ENCODE measurements at places on chromosomes 6 and 20.

GRCh38 chr6:137799950-137800568 is 67.0 kb upstream of the TNFAIP3 start:
- no peak for DNase-seq

DNA sequence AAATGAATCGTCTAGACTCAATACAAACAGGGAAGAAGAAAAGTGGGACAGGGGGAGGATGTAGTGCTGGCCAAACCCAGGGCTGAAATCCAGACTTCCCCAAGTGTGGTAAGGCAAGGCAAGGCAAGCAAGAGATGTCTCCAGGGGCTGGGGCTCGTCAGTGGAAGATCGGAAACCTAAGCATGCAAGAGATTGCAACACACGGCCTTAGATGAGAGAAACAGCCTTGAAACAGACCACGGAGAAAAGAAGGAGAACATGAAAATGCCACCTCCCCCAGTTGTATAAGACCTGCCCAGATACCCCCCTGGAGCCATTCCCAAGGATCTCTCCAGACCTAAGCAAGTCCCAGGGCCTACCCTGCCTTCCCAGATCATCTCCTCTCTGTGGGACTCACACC is 20.0 kb downstream of the VEGFA start:
- DNase-seq: no peak

DNA sequence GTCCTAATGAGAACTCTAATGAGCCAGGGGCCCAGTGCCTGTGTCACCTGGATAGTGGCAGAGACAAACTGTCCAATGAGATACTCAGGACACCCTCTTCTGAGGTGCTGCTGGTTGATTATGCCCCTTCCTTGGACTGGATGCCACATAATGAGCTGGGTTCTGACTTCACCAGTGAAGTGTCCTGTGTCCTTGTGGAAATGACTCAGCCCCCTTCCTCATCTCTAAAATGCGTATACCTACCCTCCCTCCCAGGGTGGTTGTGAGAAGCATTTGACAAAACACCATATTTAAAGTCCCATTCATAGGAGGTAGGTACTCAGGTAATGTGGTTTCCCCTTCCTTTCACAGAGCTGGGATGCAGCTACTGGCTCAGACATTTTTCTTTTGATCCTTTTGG is 28.4 kb upstream of the RNF24 start:
- DNase-seq: no peak

DNA sequence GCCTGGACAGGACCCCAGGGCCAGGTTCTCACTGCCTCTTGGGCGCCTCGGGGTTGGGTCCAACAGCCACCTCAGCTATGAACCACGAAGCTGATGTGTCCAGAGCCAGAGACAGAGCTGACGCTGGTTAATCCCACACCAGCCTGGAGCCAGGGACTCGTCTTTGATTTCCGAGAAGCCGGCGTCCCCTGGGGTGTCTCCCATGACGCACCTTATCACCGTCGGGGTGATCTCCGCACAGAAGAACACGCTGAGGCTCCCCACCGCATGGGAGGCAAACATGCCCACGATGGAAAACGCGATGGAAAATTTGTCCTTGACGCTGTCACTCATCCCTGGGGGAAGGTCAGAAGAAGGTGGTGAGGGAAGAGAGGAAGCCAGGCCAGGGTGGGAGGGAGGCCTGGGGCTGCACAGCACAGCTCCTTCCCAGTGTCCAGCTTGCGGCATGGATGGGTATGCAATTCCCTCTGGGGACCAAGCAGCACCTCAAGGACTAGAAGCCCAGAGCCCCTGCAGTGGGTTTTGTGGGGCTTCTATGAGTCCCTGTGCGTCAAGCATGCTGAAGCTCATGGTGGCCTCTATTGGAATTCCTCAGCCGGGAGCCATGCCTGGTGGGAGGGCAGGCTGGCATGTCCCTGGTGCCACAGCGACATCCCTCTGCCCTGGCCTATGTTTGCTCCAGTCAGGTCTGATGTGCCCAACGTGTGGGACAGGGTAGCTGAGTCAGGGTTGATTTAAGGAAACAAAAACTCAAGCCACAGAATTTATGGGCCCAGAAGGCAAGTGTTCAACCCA is 25.1 kb downstream of the PSMG4 start:
- DNase-seq: no peak

DNA sequence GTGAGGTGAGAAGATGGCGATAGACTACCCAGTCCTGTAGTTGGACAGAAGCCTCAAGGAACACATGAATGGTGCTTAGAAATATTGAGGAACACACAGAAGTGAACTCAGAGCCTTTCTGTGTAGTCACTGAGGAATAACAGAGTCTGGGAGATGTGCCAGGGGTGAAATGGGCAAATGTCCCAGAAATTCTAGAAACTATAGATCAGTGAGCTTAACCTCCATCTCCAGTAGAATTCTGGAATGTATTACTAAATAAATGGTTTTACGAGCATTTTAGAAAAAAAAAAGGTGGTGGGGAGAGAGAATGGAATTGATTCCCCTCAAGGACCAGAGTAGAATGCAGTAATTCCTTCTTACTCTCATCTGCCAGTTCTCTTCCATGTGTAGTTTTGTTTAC is 380.0 kb downstream of the LMBRD1 start:
- DNase-seq: no peak

- DNase-seq: no peak
Observed at GRCh38 chr6:6969761-6970223, 138.0 kb upstream of the RREB1 start.

DNA sequence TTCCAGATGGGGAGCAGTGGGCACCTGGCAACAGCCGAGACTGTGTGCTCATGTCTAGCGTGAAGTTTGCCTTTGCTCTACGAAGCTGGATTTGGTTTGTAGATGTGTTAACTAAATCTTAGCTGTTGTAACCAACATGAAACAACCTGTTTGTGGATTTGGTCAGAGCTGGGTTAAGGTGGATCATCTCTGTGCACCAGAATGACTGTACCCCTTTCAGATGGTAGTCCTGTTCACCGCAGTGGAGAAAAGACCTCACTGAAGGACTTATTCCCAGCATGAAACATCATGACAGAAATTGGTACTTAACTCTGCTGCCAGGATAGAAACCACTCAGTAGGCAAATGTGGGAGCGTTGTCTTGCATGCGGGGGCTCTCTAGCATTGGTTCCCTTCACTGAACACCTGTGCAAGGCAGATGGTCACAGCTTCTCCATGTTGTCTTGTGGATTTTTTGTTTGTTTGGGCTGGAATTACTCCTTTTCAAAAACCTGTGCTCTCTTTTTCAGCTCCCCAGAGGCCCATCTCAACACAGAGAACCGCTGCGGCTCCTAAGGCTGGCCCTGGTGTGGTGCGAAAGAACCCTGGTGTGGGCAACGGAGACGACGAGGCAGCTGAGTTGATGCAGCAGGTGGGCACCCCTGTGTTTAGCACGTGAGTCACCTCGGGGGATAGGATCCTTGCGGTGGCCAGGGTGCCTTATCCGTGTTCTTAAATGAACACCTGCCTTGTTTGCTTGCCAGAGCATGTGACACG is 19.3 kb upstream of the EFCAB8 start:
- DNase-seq: no peak

- DNase-seq: no peak
Observed at GRCh38 chr20:51176876-51177275, 154.0 kb upstream of the KCNG1 start.

DNA sequence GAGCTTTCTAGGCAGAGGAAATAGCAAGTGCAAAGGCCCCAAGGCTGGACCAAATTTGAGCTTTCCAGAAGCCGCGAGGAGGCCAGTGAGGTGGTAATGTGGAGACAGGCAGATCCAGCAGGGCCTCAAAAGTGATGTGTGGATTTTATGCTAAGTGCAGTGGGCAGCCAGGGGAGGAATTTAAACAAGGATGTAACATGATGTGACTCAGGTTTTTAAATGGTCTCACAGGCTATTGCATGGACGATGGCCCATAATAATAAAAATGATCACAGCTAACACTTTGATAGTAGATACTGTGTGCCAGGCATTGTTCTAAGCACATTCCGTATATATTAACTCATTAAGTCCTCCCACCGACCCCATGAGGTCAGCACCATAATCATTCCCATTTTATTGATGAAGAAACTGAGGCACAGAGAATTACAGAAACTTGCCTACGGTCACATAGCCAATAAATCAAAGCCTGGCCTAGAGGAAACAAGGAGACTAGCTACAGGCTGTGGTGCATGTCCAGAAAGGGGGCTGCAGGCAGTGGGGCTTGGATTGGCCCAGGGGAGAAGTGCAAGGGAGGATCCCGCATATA is 18.0 kb upstream of the PREX1 start:
- no peak for DNase-seq

- DNase-seq: no peak
Observed at GRCh38 chr6:35248300-35248699, 11.2 kb upstream of the ZNF76 start.

- DNase-seq: no peak
Observed at GRCh38 chr6:33114406-33114805, 38.6 kb downstream of the HLA-DPB1 start.

DNA sequence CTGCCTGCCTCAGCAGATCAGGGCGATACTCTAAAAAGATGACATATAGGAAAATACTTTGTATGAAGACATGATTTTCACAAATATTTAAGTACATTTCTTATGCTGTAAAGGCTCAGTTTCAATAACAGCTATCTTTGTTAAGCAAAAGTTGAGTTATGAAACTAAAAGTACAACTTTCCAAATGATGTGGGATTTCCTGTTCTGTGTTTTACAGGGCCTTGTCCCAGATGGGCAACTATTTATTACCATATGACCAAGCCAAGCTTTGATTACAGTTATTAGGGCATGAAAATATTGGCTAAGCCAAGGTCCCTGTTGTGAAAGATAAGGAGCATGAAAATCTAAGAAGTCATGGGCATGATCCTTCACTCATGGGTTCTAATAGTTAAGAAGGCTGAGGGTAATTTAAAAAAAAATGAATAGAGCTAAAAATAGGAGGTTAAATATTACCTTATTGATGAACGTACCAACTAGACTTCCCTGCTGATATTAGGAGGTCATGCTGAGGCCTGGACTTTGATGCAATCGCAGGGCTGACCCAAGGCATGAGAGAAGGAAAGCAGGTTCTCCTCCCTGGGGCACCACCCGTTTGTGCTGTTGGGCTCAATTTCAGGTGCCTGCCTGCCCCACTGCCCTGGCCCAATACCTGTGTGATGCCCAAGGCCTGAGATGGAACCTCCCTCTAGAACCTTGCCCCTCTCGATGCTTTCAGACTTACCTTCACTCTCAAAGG is 294.4 kb upstream of the PRDM1 start:
- no peak for DNase-seq

- DNase-seq: no peak
Observed at GRCh38 chr20:8473459-8473858, 341.4 kb downstream of the PLCB1 start.

- no peak for DNase-seq
Observed at GRCh38 chr20:51172558-51173428, 149.9 kb upstream of the KCNG1 start.

DNA sequence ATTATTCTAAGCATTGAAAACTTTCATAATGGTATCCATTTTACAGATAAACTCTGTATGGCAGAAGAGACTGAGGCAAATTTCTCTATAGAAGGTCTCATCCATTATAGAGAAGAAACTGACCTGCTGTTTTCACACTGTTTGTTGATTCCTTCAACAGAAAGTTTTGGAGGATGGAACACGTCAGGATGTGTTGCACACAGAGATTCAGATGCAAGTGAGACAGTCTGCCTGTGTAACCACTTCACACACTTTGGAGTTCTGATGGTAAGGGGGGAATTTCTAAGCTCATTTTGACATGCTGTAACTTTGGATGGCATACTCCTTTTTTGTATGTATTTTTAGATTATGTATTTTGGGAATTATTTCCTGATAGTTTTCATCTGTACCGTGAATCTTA is 109.3 kb downstream of the ADGRG6 start:
- DNase-seq: no peak

DNA sequence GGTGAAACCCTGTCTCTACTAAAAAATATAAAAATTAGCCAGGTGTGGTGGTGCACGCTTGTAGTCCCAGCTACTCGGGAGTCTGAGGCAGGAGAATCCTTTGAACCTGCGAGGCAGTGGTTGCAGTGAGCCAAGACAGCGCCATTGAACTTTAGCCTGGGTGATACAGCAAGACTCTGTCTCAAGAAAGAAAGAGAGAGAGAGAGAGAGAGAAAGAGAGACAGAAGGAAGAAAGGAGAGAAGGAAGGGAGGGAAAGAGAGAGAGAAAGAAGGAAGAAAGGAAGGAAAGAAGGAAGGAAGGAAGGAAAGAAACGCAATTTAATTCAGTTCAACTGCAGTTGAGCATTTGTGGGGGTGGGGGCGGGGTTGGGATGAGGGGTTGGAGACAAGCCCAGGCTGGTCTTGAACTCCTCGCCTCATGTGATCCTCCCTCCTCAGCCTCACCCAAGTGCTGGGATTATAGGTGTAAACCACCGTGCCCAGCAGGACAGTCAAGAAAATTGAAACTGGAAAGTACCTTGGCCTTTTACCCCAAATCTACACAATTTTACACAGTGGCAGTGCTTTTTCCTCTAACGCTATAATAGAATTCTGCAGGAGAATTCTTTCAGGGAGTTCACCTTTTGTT is 30.5 kb downstream of the TRIM27 start:
- no peak for DNase-seq

- no peak for DNase-seq
Observed at GRCh38 chr6:170452767-170453545, 100.2 kb downstream of the PSMB1 start.

- no peak for DNase-seq
Observed at GRCh38 chr6:31579119-31579505, 3.1 kb downstream of the LTB start.

- no peak for DNase-seq
Observed at GRCh38 chr6:43144879-43145278, 26.2 kb upstream of the SRF start.

DNA sequence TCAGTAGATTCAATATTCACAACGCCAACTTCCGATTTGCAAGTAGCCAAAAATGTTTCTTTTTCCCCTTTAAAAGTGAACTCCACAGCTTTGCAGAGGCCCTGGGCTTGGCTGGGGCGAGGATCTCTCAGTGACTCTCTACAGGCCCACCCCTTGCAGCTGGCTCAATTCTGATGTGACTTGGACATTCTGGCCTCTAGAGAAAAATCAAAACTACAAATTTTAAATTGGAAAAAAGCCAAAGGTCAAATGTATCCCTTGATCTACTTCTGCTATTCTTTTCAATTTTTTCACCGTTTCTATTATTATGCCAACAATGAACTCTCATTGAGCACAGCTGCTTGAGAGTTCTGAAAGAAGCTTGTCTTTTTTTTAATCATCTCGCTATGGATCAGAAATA is 245.9 kb upstream of the HS3ST5 start:
- no peak for DNase-seq

- DNase-seq: peak; percentile 20
Observed at GRCh38 chr6:142566628-142567396, 265.0 kb downstream of the ADGRG6 start.

Measured in GM12891 (cell line).